ENCODE measurements at places on chromosomes 1 and 21.

DNA sequence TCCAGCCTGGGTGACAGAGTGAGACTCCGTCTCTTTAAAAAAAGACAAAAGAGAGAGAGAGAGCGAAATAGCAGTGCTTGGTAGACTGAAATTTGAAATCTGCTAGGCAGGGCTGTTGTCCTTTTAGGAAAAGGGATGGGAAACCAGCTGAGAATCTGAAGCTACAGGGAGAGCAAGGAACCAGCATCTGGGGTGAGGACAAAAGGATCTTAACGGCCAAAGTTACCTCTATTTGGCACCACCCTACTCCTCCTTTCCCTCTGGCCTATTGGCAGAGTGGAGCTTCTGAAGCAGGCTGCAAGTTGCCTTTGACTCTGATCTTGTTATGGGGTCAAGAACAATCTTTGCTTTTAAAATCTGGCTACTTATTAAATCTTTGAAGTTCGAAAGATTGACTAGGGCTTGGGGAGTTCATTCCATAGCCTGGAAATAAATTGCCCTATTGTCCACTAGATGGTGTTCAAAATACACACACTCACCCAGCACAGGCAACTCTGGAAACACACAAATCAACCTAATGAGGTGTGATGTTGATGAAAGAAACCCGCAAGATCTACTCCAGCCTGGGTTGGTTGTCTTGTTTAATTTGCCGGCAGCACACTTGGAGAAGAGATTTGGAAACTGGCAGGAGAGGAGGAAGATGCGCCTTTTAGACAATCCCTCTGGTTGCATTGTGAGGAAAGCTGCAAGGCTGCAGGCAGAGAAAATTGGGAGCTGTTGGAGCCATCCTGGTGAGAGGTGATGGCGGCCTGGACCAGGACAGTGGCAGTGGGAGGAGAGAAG lies 16.5 kb upstream of the PARP1 start:
- DNase-seq, result peak; percentile 52

GRCh38 chr1:148373192-148373925 lies 109.7 kb downstream of the PPIAL4G start:
- no peak for DNase-seq

GRCh38 chr1:63857478-63857877 lies 83.7 kb downstream of the ROR1 start:
- no peak for DNase-seq

- no peak for DNase-seq
These were observed 548.6 kb downstream of the LTN1 start for GRCh38 chr21:28444111-28444510.

- DNase-seq, result no peak
These were observed 11.8 kb upstream of the CDC14A start for GRCh38 chr1:100340494-100340893.

DNA sequence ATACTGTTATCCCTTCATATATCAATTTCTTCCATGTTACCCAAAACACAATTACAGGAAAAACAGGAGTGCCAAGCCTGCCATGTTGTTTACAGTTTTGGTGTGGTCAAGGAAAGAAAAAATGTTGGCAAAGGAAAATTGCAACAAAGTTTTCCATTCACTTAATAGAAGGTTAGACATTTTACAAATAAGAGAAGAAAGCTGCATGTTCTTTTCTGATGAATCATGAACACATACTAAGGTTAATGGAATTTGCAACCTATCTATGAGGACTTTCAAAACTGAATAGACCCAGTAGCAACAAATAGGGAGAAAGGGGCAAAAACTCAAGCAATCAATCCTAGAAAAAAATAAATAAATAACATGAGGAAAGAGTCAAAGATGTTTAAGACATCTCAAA lies 556.7 kb downstream of the DPYD start:
- DNase-seq, result no peak

DNA sequence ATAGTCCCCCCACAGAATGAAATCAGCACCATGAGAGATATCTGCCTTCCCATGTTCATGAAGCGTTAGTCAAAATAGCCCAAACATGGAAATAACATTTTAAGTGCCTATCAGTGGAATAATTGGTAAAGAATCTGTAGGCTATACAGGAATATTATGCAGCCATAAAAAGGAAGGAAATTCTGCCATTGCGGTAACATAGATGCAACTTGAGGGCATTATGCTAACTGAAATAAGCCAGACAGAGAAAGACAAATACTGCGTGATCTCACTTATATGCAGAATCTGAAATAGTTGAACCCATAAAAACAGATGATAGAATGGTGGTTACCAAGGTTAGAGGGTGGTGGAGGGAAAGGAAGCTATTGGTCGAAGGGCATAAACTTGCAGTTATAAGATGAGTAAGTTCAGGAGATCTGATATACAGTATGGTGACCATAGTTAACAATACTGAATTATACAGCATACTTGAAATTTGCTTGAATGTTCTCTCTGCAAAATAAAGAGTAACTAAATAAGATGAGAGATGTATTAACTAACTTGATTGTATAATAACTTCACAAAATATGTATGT lies 699 bp upstream of the IL23R start:
- DNase-seq, result no peak

GRCh38 chr1:193157360-193157759 lies 29.1 kb downstream of the B3GALT2 start:
- DNase-seq, result no peak

GRCh38 chr1:235253219-235253962 lies 74.6 kb downstream of the ARID4B start:
- peak; percentile 85 for DNase-seq

GRCh38 chr1:53046930-53047329 lies 15.1 kb upstream of the PODN start:
- no peak for DNase-seq
